Fibroblast of lung (primary cell): ENCODE measurements at places on chromosomes 2 and 18. TPM values are rescaled to one million over a fixed set of nuclear protein-coding genes. Genes with fewer than 3 reads are reported as not detected.

AFF3 gene
- total RNA-seq, result 0.26 and 0.50 TPM in 2 replicates

VPS54 gene
- total RNA-seq, result 25.7 and 29.7 TPM in 2 replicates

DUSP11 gene
- 24.9 and 31.7 TPM in 2 replicates for total RNA-seq

CAVIN2 gene
- 12.6 and 28.1 TPM in 2 replicates for total RNA-seq

IL18R1 gene
- 0.50 and 5.4 TPM in 2 replicates for total RNA-seq

VWC2L gene
- total RNA-seq, result not detected in 2 replicates

HTR2B gene
- 31.1 and 92.5 TPM in 2 replicates for total RNA-seq

CACNB4 gene
- 0.66 and 2.1 TPM in 2 replicates for total RNA-seq

STAMBP gene
- 23.3 and 23.6 TPM in 2 replicates for total RNA-seq

XPO1 gene
- 297 and 348 TPM in 2 replicates for total RNA-seq

MTIF2 gene
- 49.8 and 54.0 TPM in 2 replicates for total RNA-seq

WDR7 gene
- 19.0 and 27.2 TPM in 2 replicates for total RNA-seq

CLEC4F gene
- not detected in 2 replicates for total RNA-seq

NEDD4L gene
- 8.5 and 18.7 TPM in 2 replicates for total RNA-seq

GALNT5 gene
- 32.4 and 199 TPM in 2 replicates for total RNA-seq

RAB6C gene
- not detected in 2 replicates for total RNA-seq

TMEM37 gene
- 0.99 and 2.6 TPM in 2 replicates for total RNA-seq

MOGAT1 gene
- not detected in 2 replicates for total RNA-seq

ZFP36L2 gene
- total RNA-seq, result 11.6 and 16.7 TPM in 2 replicates

CDK15 gene
- 1.3 and 5.1 TPM in 2 replicates for total RNA-seq

ERBB4 gene
- total RNA-seq, result under 0.01 and 0.17 TPM in 2 replicates
